NCI-H526 (cell line): ENCODE measurements at places on chromosomes 5 and 9.

GRCh38 chr5:5209510-5210286 lies 69.6 kb downstream of the ADAMTS16 start:
- DNase-seq: no peak

DNA sequence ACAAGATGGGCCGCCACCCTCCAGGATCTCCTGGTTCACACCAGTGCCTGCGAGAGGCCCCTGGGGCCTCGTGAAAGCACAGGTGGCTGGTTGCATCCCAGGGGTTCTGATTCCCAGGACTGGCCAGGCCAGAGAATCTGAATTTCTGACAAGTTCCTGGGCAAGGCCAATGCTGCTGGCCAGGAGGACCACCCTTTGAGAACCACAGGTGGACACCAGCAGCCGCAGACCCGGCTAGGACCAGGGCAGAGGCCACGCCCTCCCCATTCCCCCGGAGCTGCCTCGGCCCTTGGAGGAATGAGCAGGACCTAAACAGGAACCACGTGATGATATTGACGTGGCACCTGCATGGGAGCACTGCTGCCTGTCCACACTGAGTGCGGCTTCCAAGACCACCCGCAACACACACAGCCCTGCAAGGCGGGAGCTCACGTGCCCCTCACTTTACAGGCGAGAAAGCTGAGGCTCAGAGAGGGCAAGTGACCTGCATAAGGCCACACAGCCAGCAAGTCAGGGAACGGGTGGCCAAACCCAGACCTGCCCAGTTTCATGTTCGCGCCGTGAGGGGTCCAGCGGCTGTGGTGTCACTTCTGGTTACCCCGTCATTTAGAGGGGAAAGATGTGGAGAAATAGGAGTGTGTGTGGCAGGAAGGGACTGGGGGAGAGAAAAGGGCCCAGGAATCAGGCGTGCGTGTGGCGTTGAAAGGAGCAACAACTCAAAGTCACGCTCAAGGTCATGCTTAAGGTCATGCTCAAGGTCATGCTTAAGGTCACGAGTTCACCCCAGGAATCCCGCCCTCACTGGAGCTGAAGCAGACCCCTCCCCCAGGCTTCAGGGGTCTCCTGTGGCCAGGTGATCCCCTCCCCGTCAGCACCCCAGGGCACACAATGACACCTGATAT lies 105.9 kb upstream of the IER5L start:
- DNase-seq: no peak

GRCh38 chr5:145787996-145788395 lies 47.1 kb downstream of the PRELID2 start:
- DNase-seq: no peak

DNA sequence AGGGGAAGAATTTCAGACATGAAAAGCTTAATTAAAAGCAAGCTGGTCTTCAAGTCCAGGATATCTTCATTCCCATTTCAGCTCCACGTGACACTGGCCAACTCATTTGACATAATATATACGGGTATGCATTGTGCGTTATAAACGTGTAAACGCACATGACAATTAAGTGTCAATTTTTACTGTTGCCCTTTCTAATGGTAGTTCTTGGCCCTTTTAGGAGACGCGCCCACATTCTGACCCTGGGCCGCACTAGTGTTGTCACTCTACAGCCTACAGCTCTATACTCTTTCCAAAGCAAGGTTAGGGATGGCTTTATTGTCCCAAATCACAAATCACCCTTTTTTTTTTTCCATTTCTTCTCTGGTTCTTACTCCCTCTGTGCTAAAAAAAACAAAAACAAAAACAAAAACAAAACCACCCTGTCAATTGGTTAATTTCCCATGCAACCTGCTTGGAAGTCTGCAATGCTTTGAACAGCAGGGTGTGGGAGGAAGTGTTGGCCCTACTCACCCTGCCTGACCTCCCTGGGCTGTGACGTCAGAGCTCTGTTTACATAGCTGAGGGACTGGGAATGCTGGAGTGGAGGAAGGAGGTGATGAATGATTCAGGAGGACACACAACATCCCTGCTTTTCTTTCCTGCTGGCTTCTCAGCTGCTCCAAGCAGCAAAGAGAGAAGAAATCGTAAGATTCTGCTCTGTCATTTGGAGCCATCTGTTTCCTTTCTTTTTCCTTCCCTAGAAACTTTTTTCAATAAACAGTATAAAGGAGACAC lies 19.3 kb downstream of the RFK start:
- DNase-seq: no peak

DNA sequence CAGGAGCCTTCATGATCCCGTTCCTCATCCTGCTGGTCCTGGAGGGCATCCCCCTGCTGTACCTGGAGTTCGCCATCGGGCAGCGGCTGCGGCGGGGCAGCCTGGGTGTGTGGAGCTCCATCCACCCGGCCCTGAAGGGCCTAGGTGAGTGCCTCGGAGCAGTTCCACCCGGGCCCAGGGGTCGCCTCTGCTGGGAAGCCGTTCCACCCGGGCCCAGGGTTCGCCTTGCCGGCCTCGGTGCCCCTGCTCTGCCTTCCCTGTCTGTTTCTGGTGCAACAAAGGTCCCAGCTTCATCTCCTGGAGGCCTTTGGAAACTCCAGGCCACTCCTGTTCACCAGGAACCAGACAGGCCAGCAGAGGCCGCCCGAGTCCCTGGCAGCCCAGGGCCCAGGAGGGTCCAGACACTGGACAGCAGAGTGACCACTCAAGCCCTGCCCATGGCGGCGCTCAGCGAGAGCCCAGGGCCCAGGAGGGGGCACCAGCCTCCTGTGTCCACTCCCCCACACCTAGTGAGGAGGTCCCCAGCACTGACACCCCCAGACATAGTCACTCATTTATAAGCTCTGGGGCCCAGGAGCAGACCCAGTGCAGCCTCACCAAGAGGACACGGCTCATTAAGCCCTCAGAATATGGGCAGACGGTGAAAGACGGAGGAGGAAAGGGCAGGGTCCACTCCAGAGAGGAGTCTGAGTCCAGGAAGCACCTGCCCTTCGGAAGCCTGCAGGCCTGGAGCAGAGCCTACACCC lies 7.5 kb downstream of the SLC6A19 start:
- peak; percentile 56 for DNase-seq

- no peak for DNase-seq
Measured at GRCh38 chr5:89493414-89493813, 610.4 kb upstream of the MEF2C start.
